ENCODE measurements at places on chromosomes 12 and 14.
A peak's percentile ranks its signal among the peaks of the same experiment; 100 is the strongest.

- no peak for DNase-seq
Measured at GRCh38 chr12:108091679-108092051, 37.4 kb upstream of the WSCD2 start.

GRCh38 chr14:40367717-40368116 lies 935.5 kb upstream of the FBXO33 start:
- DNase-seq, result no peak

DNA sequence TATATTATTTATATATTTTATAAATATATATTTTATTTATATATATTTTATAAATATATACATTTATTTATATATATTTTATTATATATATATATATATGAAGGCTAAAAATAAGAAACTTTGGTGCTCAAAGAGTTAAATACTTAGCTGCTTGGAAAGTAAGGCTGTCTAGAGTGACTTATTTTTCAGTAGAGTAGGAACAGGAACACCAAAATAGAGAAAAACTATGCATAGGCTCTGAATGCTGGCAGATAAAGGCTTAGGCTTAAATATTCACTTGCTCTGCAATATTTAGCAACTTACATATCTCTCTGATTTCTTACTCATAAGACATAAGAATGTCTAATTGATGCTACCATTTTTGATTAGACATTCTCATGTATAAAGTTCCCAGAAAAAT lies 991.2 kb downstream of the VRK1 start:
- DNase-seq, result no peak

- no peak for DNase-seq
Measured at GRCh38 chr12:112852810-112853209, 54.0 kb upstream of the OAS1 start.

DNA sequence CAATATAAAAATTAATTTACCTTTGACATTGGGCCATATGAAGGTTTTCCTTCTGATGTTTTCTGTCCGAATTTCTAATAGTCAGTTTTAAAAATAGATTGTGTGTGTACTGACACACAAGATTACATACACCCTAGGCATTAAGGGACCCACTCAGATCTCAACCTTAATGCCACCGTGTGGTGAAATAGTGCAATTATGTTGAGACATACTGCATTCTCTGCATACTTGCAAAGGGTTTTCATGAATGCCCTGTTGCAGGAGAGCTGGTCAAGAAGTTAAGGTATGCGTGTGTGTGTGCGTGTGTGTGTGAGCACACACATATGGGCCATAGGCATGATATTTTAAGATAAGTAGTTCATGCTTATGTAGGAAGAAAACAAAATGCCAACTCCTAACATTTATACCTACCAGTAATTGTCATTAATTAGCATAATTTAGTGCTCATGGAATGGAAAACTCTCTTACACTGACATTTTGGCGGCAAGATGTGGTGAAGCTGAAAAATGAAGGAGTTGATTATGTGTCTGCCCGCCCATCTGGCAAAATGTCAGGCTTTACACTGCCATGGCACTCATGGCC lies 58.8 kb downstream of the PIK3C2G start:
- peak; percentile 73 for DNase-seq

- no peak for DNase-seq
Measured at GRCh38 chr14:106228541-106229158, 702.3 kb downstream of the TMEM121 start.

GRCh38 chr12:57592551-57593165 lies 1.7 kb downstream of the PIP4K2C start:
- DNase-seq, result no peak

- peak; percentile 48 for DNase-seq
Measured at GRCh38 chr14:91264151-91265150, 19.9 kb upstream of the GPR68 start.

DNA sequence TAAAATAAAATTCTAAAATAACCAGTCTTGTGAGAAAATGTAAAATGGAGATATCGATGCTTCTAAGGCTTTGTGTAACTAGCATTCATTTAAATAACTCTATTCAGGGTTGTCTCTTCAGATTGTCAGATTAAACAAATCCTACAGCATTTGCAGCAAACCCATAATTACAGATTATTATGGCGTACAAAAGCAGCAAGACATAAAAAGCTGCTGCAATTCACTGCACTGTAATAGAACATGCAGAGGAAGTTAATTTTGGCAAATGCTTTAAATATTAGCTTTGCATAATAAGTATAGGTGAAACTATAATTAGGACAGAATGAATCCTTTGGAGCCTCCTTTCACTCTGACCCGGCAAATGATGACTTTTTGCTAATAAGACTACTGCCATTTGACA lies 98.3 kb downstream of the INSM2 start:
- DNase-seq, result no peak

GRCh38 chr12:79938843-79939242 lies 3.9 kb upstream of the PPP1R12A start:
- no peak for DNase-seq

DNA sequence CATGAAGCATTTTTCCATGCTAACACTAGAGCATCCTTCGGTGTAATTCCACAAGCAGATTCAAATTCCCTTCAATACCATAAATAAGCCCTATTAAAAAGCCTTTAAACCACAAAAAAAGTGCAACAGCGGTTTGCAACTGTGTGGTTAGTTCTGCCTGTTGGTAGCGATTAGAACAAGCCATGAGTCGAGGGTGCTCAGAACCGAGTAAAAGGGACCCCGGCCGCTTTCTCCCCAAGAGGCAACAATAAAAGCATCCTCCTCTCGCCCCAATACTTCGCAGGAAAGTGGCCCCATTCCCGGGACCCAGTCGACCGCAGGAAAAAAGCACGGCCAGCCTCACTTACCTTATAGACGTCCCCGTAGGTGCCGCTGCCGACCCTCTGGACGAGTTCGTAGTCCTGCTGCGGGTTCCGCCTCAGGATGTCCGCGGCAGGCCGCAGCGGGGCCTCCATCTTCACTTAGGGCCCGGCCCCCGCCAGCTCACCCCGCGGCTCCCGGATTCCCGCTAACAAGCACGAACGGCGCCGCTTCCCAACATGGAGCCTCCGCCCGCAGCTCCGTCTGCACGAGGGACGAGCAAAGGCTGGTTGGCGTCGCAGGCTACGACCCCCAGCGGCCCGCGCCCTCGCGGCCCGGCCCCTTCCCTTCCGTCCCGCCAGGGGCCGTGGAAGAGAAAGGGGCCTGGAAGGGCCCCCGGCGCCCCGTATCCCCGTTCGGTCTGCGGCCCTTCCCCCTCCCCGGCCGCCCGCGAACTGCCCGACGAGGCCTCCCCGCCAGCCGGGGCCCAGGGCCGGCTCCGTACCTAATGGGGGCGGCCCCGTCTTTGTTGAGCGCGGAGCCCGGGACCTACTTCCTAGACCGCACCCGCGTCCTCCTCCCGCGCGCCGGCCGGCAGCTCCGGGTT lies 521 bp downstream of the MAP4K5 start:
- DNase-seq, result peak; percentile 72

DNA sequence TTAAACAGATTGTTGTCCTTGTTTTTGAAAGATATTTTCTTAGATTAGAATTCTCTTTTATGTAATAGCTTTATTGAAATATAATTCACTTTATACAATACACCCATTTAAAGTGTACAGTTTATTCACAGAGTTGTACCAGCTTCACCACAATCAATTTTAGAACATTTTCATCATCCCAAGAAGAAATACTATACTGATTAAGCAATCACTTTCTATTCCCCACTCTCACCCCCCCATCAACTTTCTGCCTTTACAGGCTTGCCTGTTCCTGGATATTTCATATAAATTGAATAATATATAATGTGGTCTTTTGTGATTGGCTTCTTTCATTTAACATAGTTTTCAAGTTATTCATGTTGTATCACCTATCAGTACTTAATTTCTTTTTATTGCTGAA lies 44.4 kb downstream of the ARHGAP5 start:
- no peak for DNase-seq

DNA sequence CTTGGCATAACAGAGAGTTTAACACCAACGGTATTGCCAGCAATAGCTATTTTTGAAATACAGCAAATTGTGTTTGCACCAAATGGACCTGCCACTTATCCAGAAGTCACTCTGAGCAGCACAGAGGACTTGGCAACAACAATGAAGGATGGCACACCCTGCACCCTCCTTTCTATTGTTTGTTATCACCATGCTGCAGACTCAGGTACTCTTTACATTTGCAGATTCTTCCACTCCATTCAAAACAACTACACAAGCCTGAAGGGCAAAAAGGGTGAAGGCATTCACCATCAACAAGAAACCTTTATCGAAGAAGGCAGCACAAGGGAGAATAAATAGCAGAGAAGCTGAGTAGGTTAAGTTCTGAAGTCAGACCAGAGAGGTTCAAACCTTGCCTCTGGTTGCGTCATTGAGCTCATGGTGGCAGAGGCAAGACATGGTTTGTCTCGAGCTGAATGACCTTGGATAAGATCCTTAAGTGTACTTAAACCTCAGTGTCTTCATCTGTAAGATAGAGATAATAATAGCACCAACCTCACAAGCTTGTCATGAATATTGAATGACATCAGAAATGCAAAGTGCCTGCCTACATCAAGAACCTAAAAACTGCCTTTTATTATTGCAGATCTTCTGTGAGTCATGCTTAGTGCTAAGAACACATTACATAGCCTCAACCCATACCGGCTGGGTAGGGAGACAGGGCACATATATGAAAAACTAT lies 1.4 kb upstream of the ACSM4 start:
- DNase-seq, result no peak

DNA sequence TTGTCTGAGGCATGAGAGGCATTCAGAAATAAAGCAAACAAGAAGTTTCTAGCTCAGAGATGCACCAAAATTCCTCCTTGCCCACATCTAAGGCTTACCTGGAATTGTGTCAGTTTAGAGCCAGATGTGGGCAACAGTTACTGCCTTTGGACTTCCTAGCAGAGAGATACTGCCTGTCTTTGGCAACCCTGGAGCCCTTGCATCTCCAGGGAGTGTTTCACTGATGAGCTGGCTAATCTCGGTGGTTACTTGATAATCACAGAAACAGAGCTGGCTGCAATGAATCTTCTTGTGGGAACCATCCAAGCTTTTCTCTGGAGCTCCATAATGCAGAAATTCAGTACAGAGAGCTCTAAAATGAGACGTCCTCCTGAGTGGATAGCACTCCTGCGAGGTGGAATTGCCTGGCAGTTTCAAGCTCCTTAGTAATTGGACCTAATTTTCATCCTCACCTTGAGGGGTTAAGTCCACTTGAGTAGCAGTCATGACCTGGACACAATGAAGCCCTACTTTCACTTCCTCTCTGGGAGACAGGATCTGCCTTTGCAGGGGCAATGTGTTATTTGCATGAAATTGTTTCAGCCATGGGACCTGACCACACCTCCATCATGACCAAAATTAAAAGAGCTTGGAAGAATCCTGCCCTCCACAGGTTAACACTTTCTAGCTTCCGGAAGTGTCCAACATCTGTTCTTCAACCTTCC lies 108.8 kb upstream of the ARHGAP5 start:
- no peak for DNase-seq

DNA sequence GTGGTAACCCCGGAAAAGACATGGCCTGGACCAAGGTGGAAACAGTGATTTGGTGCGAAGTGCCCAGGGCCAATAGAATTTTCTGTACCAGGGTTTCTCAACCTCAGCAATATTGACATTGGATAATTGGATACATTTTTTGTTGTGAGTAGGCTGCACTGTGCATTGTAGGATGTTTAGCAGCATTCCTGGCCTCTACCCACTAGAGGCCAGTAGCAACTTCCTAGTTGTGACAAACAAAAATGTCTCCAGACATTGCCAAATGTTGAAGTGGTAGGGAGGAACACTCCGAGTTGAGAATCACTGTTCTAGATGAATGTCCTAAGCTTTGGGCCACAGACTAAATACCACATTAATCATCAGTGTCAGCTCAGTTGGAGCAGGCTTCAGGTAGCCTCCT lies 6.2 kb upstream of the CGRRF1 start:
- no peak for DNase-seq

- DNase-seq, result no peak
Measured at GRCh38 chr12:105332925-105333324, 2.4 kb downstream of the C12orf75 start.

DNA sequence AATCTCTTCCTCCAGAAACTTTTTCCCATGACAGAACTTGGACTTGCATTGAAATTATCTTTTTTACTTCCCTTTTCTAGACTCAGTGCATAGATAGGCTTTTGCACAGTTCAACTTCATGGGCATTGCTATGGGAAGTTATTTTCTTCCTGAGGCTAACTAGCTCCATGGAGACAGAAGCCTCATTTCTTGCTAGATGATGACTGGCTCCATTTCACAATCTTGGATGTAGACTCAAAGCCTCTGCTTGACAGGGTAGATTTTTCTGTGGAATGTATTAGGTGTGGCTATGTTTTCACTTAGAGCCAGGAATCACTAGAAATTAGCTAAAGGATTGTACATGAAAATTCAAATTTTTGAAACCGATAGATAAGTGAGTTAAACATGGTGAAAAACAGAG lies 884.1 kb upstream of the MGAT4C start:
- no peak for DNase-seq

DNA sequence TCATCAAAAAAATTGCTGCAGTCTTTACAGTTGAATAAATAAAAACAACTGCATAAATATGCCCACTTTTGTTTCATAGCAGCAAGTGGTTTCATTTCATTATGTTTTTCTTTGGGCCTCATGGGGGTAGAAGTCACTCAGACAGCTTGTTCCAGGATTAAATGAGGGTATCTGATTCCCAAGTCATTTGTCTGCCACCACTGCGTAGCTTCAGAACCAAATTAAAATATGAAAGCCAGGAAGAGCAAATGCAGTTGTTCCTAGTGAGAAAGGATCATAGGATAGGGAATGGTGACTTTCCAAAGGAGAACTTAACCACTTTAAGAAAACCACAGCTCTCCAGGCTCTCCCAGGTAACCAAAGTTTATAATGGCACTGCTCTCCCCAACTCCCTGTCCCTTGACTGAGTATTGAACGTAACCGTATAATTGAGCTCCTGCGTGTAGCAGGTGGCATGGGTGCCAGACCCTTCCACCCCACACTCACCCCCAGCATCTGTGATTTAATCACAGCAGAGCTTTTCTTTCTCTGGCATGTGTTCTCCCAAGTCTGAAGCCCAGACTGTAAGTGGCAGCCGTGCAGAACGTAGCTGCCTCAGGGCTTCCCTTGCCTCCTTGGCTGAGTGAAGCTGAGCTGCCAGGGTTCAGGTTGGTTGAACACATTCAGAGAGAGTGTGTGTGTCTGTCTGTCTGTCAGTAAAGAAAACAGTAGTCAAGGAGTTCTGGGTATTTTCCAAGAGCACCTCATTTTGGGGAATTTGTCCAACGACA lies 11.3 kb upstream of the KCNH3 start:
- DNase-seq, result no peak

DNA sequence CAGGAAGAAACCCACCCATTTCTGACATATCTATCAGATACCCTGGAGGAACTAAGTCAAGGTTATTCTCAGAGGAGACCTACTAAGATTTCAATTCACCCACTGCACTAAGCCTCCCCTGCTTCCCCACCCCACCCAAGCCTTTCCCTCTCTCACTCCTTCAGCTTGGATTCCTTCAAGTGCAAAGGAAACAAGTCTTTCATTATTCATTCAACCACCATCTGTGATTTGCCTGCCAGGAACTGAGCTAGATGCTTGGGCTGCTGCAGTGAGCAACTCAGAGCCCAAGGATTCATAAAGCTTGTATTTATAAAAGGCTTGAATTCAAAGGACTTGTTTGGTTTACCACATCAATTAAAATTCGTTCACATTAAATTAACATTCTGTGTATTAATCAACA lies 161.3 kb downstream of the GXYLT1 start:
- no peak for DNase-seq

- no peak for DNase-seq
Measured at GRCh38 chr12:92295523-92295922, 149.9 kb upstream of the BTG1 start.

- no peak for DNase-seq
Measured at GRCh38 chr12:16844875-16845274, 238.9 kb upstream of the LMO3 start.

Measured in NCI-H526 (cell line).